ENCODE measurements at places on chromosomes 7 and 10. TPM values are rescaled to one million over a fixed set of nuclear protein-coding genes. Genes with fewer than 3 reads are reported as not detected.

Gene ATOH7
- total RNA-seq = not detected

Gene SPDYE8
- not detected for total RNA-seq

GRCh38 chr7:10463701-10464100 lies 510.0 kb upstream of the PHF14 start:
- no peak for DNase-seq

- no peak for DNase-seq
Measured at GRCh38 chr7:8176370-8177081, 85.4 kb downstream of the ICA1 start.

Gene MACROH2A2
- 23.1 TPM for total RNA-seq

Gene FHIP2A
- total RNA-seq = 22.1 TPM

Gene RAB18
- 53.5 TPM for total RNA-seq

Gene KRIT1
- 98.4 TPM for total RNA-seq

GRCh38 chr10:8049865-8050555 lies 4.5 kb upstream of the GATA3 start:
- DNase-seq = no peak

GRCh38 chr10:30039988-30040387 lies 19.4 kb downstream of the JCAD start:
- DNase-seq = no peak

- DNase-seq = no peak
Measured at GRCh38 chr10:82813856-82814255, 938.9 kb downstream of the NRG3 start.

Gene CDCA7L
- 17.7 TPM for total RNA-seq

Gene PVRIG
- not detected for total RNA-seq

- no peak for DNase-seq
Measured at GRCh38 chr7:73732397-73732796, 6.2 kb downstream of the ABHD11 start.

GRCh38 chr10:14022954-14023672 lies 307.6 kb downstream of the FRMD4A start:
- DNase-seq = no peak

GRCh38 chr7:10521306-10521705 lies 452.4 kb upstream of the PHF14 start:
- no peak for DNase-seq

Gene PLEKHS1
- total RNA-seq = 1.9 TPM

DNA sequence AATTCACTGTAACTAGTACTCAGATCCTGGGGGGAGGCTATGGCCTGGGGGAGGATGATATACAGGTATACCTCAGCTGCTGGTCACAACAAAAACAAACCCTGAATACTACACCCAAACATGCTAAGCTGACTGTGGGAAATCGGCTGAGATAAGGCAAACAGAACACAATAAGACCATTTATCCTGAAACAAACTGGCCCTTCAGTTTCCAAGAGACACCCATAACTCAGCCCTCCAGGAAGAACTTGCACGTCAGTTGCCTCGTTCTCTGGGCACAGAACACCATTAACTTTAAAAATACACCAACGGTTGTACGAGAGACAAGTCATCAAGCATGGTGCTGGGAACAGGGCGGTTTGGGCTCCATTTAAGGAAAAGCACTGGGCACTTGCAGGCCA lies 24.1 kb upstream of the KCNMA1 start:
- DNase-seq = no peak

DNA sequence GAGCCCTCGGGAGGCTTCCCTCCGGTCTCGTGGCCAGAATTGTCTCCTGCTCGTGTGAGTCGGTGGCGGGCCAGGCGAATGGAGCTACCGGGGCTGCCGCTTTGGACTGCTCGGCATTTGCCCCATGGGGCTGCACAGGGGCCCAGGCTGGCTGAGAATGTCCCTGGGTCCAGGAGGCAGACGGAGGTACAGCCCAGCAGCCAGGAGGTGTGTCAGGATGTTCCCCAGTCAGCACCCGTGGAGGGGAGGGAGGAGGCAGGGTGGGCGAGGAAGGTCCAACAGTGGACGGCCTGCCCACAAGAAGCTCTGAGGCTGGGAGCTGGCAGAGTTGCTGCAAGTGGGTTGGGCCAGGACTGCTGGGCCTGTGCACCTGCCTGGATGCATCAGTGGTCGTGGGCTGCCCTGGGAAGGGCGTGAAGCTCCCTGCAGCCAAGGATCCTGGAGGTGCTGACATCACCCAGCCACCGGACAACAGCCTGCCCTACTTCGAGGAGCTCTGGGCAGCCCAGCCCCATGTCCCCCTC lies 46.4 kb downstream of the PDGFA start:
- DNase-seq = no peak

GRCh38 chr7:137160236-137160635 lies 183.3 kb downstream of the PTN start:
- DNase-seq = no peak
